ENCODE measurements at places on chromosomes 5 and 9.

DNA sequence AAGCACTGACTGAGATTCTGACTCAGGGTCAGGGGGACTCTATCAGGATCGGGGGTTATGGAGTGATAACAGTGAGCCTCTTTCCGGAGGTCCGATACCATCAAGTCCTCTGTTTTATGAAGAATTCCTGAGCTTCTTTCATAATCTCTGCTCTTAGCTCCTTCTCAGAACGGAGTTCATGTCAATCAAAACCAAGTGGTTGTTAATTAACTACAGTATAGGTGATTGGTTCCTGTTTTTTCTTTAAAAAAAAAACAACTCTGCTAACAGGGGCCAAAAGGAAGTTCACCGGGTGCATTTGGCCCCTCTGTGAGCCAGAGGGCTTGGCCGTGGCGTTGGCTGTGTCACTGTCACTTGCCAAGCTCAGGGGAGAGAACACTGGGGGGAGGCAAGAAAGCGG lies 4.0 kb downstream of the GFI1B start:
- peaks cover 3% of the 10 kb centered on the region for H3K4me1 ChIP-seq
- H3K27me3 ChIP-seq: no peaks in the 10 kb centered on the region
- no peak overlapping the region for H3K4me3 ChIP-seq
- H3K27ac ChIP-seq: no peak overlapping the region
- no peaks in the 10 kb centered on the region for H3K36me3 ChIP-seq
- DNase-seq: no peak

DNA sequence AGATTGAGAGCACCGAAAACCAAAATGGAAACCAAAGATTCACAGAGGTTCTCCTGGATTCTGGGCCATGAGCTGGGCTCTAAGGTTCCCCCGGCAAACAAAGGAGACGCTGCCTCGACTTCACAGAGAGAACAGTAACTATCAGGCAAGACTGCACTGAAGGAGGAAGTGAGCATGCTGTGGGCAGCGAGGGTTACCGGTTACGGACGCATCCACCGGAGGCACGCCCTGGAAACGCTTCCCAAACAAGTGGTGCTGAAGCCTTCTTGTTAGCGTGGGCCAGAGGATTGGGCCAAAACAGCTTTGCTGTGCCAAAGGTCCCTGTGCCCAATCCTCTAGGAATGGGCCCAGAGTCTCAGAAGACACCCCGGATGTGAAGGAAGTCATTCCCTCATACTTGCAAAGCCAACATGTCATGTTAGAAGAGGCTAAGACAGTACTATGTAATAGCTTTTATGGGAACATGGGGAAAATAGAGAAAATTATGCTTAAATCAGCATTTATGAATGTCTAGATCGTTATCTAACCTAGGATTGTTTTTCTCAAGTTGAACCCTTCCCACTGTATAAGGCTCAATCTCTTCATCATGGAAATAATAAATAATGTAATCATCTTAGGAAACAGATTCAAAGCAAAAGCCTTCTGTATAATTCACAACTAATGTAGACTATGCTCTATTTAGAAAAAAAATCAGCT lies 145.4 kb downstream of the GABBR2 start:
- no peaks in the 10 kb centered on the region for H3K27me3 ChIP-seq
- no peak overlapping the region for H3K27ac ChIP-seq
- no peak for DNase-seq
- H3K4me1 ChIP-seq: no peaks in the 10 kb centered on the region
- no peaks in the 10 kb centered on the region for H3K36me3 ChIP-seq

DNA sequence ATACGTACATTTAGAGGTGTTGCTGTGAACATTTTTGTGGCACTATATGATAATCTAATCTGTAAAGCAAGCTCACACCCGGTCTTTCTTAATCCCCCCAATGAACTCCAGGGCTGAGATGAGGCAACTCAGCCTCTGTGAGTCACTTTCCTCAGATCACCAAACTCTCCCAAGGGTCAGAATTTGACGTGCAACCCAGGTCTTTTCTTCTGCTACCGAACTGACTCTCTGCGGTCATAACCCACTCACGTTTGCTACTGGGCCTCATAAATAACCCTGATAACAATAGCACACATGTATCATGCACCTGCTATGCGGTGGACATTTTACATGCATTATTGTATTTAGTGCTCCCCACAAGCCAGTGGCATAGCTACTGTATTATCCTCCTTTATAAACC lies 153.1 kb downstream of the DROSHA start:
- no peak overlapping the region for H3K27ac ChIP-seq
- no peak overlapping the region for H3K4me3 ChIP-seq
- H3K4me1 ChIP-seq: no peaks in the 10 kb centered on the region
- no peak for DNase-seq
- no peaks in the 10 kb centered on the region for H3K36me3 ChIP-seq

GRCh38 chr9:90092508-90092907 lies 487.7 kb downstream of the GADD45G start:
- no peaks in the 10 kb centered on the region for H3K4me1 ChIP-seq
- no peak overlapping the region for H3K4me3 ChIP-seq
- no peaks in the 10 kb centered on the region for H3K27me3 ChIP-seq

GRCh38 chr9:114110180-114110579 lies 11.1 kb upstream of the KIF12 start:
- H3K27ac ChIP-seq: no peak overlapping the region
- no peaks in the 10 kb centered on the region for H3K27me3 ChIP-seq
- H3K36me3 ChIP-seq: no peaks in the 10 kb centered on the region
- no peak overlapping the region for H3K4me3 ChIP-seq

GRCh38 chr5:68738841-68739240 lies 355.0 kb upstream of the SLC30A5 start:
- no peak overlapping the region for H3K4me3 ChIP-seq
- H3K27ac ChIP-seq: no peak overlapping the region
- no peaks in the 10 kb centered on the region for H3K4me1 ChIP-seq
- no peaks in the 10 kb centered on the region for H3K36me3 ChIP-seq
- DNase-seq: no peak
- no peaks in the 10 kb centered on the region for H3K27me3 ChIP-seq

- H3K27me3 ChIP-seq: no peaks in the 10 kb centered on the region
- no peak overlapping the region for H3K27ac ChIP-seq
- no peaks in the 10 kb centered on the region for H3K36me3 ChIP-seq
- no peak for DNase-seq
- H3K4me1 ChIP-seq: no peaks in the 10 kb centered on the region
Measured at GRCh38 chr9:130543859-130544258, 35.5 kb upstream of the FUBP3 start.

- no peaks in the 10 kb centered on the region for H3K27me3 ChIP-seq
- H3K4me3 ChIP-seq: no peak overlapping the region
- DNase-seq: no peak
- no peaks in the 10 kb centered on the region for H3K4me1 ChIP-seq
- H3K27ac ChIP-seq: no peak overlapping the region
Measured at GRCh38 chr5:159855476-159856191, 60.6 kb upstream of the ADRA1B start.

DNA sequence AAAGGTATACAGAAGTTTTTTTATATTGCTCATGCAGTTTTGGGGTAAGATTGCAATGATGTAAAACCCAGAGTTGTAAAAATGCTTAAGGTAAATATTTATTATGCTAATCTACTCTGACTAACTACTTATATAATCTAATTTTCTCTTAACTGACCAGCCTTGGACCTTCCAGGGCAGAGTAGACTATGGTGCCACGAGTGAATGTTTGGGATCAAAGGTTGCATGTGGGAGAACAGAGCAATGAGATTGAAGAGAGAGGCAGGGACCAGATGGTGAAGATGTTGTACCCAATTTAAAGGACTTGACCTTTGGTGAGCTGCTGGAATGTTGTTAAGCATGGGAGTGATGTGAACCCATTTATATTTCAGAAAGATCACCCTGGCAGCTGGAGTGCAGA lies 34.8 kb upstream of the PANK3 start:
- no peak overlapping the region for H3K27ac ChIP-seq
- H3K27me3 ChIP-seq: no peaks in the 10 kb centered on the region
- no peak overlapping the region for H3K4me3 ChIP-seq
- no peaks in the 10 kb centered on the region for H3K4me1 ChIP-seq
- H3K36me3 ChIP-seq: no peaks in the 10 kb centered on the region

DNA sequence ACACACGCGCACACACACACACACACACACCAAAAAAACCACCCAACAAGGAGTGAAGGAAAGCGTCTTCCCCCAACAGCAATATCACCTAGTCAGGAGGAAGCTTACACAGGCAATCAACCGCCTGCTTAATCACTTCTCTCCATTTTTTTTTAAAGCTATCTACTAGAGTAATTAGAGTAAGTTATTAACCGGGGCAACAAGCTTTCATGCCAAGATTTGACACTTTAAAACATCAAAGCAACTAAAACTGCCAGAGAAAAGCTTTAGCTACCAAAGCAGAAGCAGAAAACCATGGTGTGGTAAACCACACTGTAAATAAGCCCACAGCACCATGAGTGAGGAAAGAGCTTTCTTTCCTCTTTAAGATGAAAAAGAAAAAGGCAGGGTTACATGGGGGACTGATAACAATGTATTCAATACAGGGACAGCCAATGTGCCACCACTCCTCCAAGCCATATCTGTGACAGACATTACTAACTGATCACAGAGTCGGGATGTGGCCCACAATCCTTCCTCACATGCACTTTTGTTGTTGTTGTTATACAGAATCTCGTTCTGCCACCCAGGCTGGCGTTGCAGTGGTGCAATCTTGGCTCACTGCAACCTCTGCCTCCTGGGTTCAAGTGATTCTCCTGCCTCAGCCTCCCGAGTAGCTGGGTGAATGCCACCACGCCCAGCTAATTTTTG lies 282.1 kb downstream of the CRB2 start:
- peak overlapping the region; percentile 37 for H3K27ac ChIP-seq

DNA sequence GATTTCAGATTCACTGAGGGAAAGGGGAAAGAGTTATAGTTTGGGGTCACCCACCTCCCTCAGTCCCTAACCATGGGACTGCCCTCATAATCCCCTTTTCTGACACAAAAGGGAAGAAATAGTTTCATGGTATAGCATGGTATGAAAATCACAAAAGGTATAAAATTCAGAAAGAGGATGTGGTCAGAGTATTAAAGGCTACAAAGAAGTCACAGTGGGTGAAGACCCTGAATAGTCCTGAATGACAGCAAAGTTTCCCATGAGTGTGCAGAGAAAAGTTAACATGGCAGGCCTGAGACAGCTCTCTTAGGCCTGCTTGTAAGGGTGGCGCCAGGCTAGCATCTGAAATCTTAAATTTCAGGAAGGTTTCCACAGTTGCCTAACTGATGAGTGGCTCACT lies 290.6 kb upstream of the ZNF608 start:
- H3K27me3 ChIP-seq: no peaks in the 10 kb centered on the region
- no peak for DNase-seq
- no peak overlapping the region for H3K4me3 ChIP-seq
- H3K27ac ChIP-seq: no peak overlapping the region

- no peak overlapping the region for H3K4me3 ChIP-seq
- DNase-seq: no peak
- H3K4me1 ChIP-seq: no peaks in the 10 kb centered on the region
- no peaks in the 10 kb centered on the region for H3K27me3 ChIP-seq
Measured at GRCh38 chr9:84521208-84521607, 148.3 kb upstream of the NTRK2 start.

- H3K27ac ChIP-seq: no peak overlapping the region
- no peaks in the 10 kb centered on the region for H3K27me3 ChIP-seq
- no peaks in the 10 kb centered on the region for H3K36me3 ChIP-seq
- no peak overlapping the region for H3K4me3 ChIP-seq
- peak; percentile 45 for DNase-seq
Measured at GRCh38 chr5:146520731-146521130, 4.7 kb upstream of the GPR151 start.

GRCh38 chr5:101515721-101516120 lies 612.6 kb upstream of the ST8SIA4 start:
- no peak overlapping the region for H3K4me3 ChIP-seq
- no peak overlapping the region for H3K27ac ChIP-seq
- no peaks in the 10 kb centered on the region for H3K27me3 ChIP-seq

DNA sequence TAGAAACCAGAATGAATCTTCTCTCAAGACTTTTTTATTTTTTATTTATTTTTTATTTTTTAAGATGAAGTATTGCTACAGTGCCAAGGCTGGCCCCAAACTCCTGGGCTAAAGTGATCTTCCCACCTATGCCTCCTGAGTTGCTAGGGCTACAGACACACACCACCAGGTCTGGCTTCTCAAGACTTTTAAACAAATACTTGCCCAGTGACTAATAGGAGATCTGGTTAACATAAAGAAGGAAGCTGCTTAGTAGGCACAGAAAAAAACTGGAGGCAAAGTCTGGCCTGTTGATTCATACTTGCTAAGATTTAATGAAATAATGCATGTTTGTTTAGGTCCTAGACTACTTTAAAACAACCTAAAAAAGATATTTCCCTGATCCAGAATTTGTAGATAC lies 43.8 kb downstream of the SLC38A9 start:
- no peaks in the 10 kb centered on the region for H3K36me3 ChIP-seq
- H3K27ac ChIP-seq: no peak overlapping the region
- no peak overlapping the region for H3K4me3 ChIP-seq
- DNase-seq: peak; percentile 71
- no peaks in the 10 kb centered on the region for H3K4me1 ChIP-seq

- no peak overlapping the region for H3K27ac ChIP-seq
- no peaks in the 10 kb centered on the region for H3K4me1 ChIP-seq
- H3K27me3 ChIP-seq: no peaks in the 10 kb centered on the region
- no peak overlapping the region for H3K4me3 ChIP-seq
- DNase-seq: no peak
Measured at GRCh38 chr5:172599204-172599567, 41.9 kb upstream of the NEURL1B start.

- peak overlapping the region; percentile 77 for H3K27ac ChIP-seq
- no peaks in the 10 kb centered on the region for H3K36me3 ChIP-seq
- H3K27me3 ChIP-seq: no peaks in the 10 kb centered on the region
Measured at GRCh38 chr5:173328844-173329490, 753 bp upstream of the STC2 start.

- DNase-seq: peak; percentile 100
- H3K4me1 ChIP-seq: peaks cover 37% of the 10 kb centered on the region
- no peaks in the 10 kb centered on the region for H3K36me3 ChIP-seq
- H3K27ac ChIP-seq: peak overlapping the region; percentile 92
- no peak overlapping the region for H3K4me3 ChIP-seq
- H3K27me3 ChIP-seq: no peaks in the 10 kb centered on the region
Measured at GRCh38 chr5:124738681-124739633, 7.5 kb downstream of the ZNF608 start.

- no peak for DNase-seq
- peaks cover 30% of the 10 kb centered on the region for H3K4me1 ChIP-seq
- no peaks in the 10 kb centered on the region for H3K36me3 ChIP-seq
- no peak overlapping the region for H3K4me3 ChIP-seq
- H3K27ac ChIP-seq: no peak overlapping the region
Measured at GRCh38 chr9:38061326-38061977, 7.6 kb downstream of the SHB start.

- H3K4me3 ChIP-seq: no peak overlapping the region
- no peaks in the 10 kb centered on the region for H3K27me3 ChIP-seq
- no peaks in the 10 kb centered on the region for H3K4me1 ChIP-seq
- no peak for DNase-seq
Measured at GRCh38 chr5:142615948-142616347, 69.9 kb downstream of the FGF1 start.

DNA sequence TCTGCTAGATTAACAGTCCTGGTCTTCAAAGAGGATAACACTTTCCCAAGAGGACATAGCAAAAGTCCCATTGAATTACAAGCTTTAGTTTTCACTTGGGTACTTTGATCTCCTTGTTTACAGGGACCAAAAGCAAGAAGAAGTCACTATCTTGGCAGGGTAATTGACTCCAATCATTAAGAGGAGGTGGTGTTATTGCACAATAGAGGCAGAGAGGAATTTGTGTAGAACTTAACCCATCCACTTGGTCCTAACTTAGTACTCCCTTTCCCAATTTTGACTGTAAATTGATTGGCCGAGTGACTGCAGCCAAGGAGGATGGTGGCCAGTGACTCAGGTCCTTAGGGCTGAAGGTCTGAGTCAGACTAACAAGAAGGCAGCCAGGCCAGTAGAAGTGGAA lies 9.3 kb upstream of the TRPC7 start:
- no peaks in the 10 kb centered on the region for H3K4me1 ChIP-seq
- no peak overlapping the region for H3K4me3 ChIP-seq
- H3K27ac ChIP-seq: no peak overlapping the region
- DNase-seq: no peak
- no peaks in the 10 kb centered on the region for H3K36me3 ChIP-seq

All from mesendoderm (in vitro differentiated cells).